ENCODE measurements at places on chromosomes 16 and 17. TPM values are rescaled to one million over a fixed set of nuclear protein-coding genes. Genes with fewer than 3 reads are reported as not detected.

Gene NLE1
- total RNA-seq: 4.2 TPM

Gene CD300C
- total RNA-seq: 0.71 TPM

Gene IL21R
- total RNA-seq: 0.05 TPM

Gene AATF
- total RNA-seq: 24.2 TPM
